ENCODE measurements at places on chromosomes 4 and X.
A peak's percentile ranks its signal among the peaks of the same experiment; 100 is the strongest.

- peak; percentile 81 for DNase-seq
These were observed 152.6 kb downstream of the GASK1B start for GRCh38 chr4:158020176-158020575.

DNA sequence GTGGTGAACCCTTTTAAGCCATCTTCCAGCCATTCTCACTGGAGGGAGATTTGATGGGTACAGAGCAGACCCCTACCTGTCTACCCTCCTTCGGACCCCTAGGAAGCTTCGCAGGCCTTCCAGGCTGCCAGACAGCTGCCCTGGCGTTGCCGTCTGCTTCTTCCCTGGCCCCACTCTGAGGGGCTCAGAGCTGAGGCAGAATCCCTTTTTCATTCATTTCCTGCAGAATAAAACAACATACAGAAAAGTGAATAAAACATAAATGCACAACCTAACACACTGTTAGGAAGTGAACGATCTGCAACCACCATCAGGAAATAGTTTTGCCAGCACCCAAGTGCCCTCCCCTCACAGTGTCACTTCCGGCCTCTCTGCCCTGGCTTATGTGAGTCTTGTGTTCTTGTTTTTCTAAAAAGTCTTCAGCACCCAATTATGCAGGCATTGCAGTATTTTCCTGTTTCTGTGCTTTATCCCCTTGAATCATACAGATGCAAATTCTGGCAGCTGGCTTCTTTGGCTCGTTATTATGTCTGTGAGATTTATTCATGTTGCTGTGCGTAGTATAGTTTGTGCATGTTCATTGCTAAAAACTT is 5.6 kb upstream of the ADD1 start:
- peak; percentile 67 for DNase-seq

DNA sequence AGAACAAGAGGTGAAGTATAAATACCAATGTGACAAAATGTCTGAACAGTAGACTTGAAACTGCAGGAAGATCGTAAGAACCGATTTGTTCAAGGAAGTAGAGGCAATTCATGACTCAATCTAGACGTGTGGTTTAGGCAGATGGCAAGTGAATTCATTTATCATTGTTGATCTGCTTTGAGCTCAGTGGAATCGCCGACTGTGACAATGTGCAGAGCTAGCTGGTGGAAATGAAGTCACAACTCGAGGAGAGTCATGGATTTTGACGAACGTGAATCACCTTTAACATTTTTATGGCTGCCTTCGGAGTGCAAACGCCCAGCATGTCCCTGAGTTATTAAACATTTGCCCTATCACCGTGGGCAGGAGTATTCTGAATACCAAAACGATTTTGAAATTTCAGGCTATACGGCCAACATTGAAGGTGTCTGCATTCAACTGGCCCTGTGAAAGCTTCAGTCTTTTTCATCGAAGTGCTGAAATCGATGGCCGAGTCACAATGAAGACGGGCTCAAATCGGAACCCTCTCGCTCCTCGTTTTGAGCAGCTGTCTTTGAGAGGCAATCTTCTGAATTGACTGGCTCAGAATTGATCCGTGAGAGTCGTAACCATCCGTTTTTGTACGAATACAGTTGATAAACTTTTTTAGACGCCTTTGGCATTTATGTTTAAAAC is 689 bp upstream of the OGT start:
- no peak for DNase-seq

DNA sequence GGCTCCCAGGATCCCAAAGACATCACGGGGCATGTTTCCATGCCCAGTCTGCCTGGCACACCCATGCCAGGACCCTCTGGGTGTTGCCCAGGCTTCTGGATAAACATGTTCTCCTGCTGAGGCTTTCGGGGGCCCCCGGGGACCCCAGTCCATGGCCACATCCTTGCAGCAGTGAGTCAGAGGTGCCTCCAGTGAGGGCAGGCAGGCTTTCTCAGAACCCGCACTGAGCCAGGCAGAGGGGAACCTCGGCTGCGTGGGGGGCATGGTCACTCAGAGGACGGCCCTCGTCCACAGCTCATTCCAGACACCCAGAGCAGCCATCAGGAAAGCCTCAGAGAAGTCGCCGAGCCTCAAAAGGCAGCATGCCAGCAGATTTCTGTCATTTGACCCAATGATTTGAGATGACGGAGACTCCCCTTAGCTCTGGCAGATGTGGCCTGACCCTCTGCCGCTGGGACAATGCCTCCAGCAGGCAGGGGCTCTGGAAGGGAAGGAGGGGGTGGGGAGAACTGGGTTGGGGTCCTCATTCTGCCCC is 54.8 kb downstream of the PPP2R2C start:
- DNase-seq = no peak

- DNase-seq = no peak
These were observed 535.9 kb downstream of the IQCM start for GRCh38 chr4:149279776-149280175.

DNA sequence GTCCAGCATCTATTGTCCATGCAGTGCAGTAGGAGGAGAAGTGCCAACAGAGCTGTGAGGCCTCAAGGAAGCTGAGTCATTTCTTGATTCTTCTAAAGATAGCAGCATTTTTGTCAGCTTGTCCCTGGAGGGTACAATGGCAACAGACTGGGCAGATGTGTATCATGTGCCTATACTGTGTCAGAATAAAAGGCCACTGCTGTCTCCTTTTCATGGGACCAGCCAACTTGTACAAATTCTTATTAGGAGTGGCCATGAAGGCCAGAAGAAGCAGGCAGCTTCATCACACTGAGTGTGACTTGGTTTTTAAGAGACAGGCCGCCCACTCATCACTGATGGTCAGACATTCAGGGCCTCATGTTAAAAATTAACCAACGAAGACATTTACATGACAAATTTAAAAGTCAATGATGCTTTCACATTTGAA is 185.0 kb upstream of the FAM241A start:
- DNase-seq = no peak
